Occipital lobe (tissue), 3 donors: ENCODE measurements at places on chromosomes 1 and 21.

DNA sequence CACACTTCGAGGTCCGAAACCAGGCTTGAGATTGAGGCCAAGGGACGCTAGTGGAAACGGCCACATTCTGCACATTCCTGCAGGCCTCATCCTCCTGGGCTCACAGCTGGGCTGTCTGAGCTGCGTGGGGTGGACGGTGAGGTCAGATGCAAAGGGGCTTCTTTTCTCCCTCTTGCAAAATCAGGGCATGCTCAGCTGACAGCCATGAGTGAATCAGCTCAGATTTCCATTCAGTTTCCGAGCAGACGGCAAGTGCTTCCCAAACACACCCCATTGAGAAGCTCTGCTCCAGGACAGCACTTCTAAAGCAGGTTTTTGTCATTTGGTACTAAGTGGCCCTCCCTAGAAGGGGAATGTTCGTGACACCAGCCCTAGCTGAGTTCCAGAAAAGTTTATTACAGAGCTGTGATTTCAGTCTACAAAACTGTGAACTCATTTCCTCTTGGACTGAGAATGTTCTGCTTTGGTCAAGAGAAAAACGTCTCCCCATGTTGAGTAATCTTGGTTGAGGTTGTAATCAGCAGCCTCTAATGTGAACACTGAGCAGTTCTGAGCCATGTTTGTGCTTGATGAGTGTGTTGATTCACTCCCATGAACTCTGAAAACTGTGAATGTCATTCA lies 10.0 kb downstream of the PDPN start:
- DNase-seq = no peak

DNA sequence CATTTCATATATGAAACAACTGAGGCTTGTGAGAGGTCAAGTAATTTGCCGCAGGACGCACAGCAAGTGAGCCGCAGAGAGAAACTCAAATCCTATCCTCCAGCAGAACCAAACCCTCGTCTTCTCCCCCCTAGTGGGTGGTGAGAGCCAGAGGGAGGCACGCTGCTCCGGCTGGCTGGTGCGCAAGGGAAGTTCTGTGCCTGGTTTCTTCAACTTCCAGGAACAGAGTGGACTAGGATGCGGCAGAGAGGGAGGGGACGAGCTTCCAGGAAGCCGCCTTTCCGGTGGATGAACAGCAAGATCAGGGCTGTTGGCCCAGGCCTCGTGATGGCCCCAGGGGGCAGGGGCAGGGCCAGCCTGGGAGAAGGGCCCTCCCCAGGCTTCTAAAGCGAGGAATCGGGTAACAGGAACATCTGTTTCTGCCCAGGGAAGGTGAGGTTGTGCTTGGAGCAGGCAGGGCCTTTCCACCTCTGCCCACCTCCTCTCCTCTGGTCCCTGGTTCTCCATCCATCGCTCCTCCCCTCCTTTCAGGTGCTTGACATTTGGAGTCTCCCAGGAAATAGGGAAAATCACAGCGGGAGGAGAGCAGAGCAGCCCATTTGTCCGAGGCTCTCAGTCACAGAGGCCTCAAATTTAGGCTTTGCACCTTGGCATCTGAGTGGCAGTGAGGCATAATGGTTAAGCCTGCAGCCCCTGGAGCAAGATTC lies 16.8 kb upstream of the PDIK1L start:
- DNase-seq = no peak

DNA sequence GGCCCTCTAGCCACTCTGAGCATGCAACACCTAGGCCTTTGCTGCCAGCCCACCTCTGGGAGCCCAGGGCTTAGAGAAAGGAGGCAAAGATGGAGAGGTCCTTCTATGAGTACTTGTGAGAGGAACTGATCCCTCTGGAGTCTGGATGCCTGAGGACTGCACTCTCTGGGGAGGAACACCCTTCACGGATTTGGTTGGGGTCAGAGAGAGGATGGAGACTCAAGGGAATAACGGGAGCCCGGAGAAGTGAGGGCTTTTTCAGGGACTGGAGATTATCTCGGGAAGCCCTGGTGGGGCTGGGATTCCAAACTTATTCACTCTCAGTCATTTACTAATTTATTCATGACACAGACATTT lies 413 bp upstream of the C1orf232 start:
- no peak for DNase-seq

GRCh38 chr1:176802316-176802715 lies 339.3 kb downstream of the PAPPA2 start:
- DNase-seq = no peak

GRCh38 chr1:46440478-46440877 lies 46.4 kb downstream of the FAAH start:
- no peak for DNase-seq

- no peak for DNase-seq
Measured at GRCh38 chr21:28548291-28548690, 444.4 kb downstream of the LTN1 start.

- DNase-seq = no peak
Measured at GRCh38 chr1:50852889-50853288, 107.2 kb downstream of the FAF1 start.

DNA sequence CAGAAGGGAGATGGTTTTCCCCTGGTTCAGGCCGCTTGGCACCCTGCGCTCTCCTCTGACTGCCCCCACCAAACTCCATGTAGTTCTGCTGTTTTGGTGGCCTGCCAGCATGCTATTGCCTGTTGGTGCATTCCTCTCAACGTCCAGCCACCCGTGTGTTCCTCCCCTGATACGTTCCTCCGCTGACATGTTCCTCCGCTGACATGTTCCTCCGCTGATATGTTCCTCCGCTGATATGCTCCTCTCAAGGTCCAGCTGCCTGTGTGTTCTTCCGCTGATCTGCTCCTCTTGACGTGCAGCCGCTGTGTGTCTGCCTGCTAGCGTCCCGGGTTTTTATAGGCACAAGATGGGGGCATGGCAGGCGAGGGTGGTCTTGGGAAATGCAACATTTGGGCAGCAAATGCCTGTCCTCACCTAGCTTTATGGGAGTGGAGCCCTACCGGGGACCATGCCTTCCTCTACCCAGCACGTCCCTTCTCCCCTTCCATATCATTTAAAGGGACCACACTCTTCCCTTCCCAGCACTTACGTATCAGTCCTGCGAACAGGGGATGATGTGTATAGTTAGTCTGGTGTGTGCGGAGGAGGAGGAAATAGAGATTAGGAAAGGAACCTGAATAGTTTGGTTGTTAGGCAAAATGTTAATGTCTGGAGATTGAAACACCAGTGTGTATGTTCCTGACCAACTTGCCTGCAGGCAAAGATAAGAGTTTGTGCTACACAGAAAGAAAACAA lies 40.6 kb upstream of the PLA2G5 start:
- DNase-seq = no peak

- no peak for DNase-seq
Measured at GRCh38 chr1:59985911-59986515, 59.4 kb upstream of the CYP2J2 start.

- DNase-seq = no peak
Measured at GRCh38 chr1:51736702-51737101, 119.8 kb downstream of the OSBPL9 start.

- no peak for DNase-seq
Measured at GRCh38 chr1:41236781-41237180, 5.3 kb downstream of the SCMH1 start.

- no peak for DNase-seq
Measured at GRCh38 chr1:216457356-216457755, 34.1 kb upstream of the USH2A start.

DNA sequence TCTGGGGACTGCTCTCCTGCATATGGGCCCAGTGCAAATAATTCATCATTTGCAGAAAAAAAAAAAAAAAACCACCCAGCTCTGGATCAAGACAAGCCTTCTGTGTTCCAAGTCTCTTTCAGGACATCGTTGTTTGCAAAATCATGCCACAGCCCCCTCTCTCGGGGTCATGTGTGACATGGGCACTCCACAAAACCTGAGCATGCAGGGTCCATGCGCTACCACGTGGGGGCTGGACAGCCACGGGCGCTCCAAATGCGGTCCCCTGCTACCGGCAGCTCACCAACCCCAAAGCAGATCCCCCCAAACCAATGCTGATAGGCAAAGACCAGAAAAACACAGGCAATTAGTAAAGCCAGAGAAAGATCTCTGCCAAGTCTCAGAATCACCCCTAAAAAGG lies 17.6 kb downstream of the NPHP4 start:
- DNase-seq = no peak

- no peak for DNase-seq
Measured at GRCh38 chr1:30462166-30462565, 261.2 kb downstream of the MATN1 start.

DNA sequence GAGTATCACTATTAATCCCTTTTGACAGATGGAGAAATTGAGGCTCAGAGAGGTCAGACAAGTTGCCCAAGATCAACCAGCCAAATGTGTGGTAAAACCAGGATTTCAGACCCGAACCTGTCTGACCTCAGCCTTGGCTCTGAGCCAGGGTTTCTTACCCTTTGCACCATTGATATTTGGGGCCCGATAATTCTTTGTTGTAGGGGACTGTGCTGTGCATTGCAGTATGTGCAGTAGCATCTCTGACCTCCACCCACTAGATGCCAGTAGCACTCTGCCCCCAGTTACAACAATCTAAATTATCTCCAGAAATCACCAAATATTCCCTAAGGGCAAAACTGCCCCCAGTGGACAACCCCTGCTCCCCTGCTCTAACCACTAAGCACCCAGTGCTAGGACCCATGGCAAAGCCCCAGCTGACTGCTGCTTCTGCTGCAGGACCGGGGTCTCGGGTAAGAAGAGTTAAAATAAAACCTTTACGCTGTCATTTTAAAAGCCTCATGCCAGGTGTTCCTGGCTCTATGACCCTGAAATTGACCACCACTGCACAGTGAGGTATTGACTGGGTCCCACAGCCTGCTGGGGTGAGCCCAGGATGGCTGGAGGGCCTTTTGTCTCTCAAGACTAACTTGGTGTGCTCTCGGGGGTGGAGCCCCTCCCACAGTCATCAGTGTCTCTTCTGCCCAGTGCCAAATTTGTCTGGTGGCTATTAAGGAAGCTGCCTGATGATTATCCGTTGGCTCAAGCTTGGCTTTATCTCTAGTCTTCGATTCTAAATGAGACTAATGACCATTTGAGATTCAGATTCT lies 5.6 kb upstream of the MAN1C1 start:
- no peak for DNase-seq

DNA sequence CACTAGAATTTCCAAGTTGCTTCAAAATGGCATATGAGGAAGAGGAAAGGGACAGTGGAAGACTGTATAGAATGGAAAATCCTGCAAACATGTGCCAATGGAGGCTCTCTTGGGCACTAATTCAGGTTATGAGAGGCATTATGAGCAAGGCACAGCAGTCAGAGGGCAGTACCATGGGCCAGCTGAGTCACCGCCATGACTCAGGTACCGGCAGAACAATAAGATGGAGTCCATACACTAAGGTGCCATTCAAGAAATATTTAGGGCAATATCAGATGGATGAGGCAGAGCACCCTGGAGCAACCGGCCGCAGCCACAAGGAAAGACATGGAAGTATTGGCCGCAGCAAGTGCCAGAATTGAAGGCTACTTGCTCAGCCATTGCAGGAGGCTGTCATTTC lies 25.6 kb upstream of the VAV3 start:
- no peak for DNase-seq

- DNase-seq = no peak
Measured at GRCh38 chr1:8643542-8644536, 173.6 kb downstream of the RERE start.
